ENCODE measurements at places on chromosomes 1 and 21.

- DNase-seq, result no peak
These were observed 369.1 kb downstream of the PTBP2 start for GRCh38 chr1:97090725-97091124.

DNA sequence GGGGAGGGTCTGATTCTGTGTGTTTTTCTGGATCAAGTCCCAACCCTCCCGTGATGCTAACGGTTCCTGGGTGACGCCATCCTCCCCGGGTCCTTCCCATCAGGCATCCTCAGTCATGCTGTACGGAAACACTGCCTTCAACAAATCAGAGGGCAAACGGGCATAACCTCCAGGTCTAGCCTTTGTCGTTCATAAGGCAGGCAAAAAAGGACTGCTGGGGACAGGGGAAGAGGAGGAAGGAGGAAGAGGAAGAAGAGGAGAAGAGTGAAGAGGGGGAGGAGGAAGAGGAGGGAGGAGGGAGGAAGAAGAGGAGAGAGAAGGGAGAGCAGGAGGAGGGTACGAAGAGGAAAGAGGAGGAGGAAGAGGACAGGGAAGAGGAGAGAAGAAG, 84.4 kb downstream of the ITPKB start:
- DNase-seq, result no peak

DNA sequence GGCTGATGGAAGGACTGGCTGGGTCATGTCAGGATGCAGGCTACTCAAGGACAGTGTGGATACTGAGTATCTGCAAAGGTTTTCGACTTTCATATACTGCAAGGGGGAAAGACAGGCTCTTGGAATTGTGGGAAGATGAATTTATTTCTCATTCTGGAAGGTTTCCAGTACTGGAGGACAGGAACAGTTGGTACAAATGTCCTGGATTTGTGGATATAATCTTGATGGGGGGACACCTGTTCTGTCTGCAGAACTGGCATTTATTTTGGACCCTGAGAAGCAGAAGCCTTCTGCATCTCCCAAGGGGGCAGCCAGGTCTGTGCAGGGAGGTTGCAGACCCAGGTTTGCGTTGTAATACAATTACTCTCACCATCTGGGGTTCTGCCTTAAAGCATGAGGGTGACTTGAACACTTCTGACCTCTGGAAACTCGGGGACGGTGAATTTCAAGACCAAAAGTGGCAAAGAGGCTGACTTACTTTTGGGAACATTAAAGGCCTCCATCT, 65.8 kb downstream of the NOS1AP start:
- no peak for DNase-seq

DNA sequence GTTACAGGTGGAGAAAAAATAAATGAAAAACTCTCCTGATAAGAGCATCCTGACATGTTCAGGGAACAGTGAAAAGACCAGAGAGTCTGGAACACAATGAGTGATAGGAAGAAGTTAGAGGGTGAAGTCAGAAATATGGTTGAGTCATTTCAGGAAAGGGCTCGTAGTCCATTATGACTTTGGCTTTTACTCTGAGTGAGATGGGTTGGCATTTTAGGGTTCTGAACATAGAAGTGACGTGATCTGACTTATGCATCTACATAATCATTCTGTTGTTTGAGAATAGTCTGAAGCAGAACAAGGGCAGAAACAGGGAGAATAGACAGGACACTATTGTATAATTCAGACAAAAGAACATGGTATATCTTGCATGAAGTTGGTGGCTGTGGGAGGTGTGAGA, 5.8 kb downstream of the HMCN1 start:
- DNase-seq, result no peak

- DNase-seq, result peak; percentile 71
These were observed 147.2 kb downstream of the CHD1L start for GRCh38 chr1:147389532-147390184.

DNA sequence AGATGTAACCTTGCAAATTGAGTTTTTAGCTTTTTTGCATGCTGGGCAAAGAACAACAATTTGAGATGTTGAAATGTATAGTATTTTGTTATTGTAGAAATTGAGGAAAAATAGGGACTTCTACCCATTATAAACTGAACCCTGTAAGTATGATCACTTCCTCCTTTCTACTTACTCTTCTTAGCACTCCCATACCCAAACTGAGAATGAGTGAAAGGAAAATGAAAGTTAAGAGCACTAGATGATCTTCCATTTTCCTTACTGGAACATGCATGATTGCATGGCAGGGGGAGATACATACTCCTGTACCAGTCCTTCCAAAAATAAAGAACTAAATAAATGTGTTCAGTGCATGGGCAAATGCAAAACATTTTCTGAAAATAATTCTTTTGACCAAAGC, 107.4 kb upstream of the KIAA1614 start:
- DNase-seq, result no peak

DNA sequence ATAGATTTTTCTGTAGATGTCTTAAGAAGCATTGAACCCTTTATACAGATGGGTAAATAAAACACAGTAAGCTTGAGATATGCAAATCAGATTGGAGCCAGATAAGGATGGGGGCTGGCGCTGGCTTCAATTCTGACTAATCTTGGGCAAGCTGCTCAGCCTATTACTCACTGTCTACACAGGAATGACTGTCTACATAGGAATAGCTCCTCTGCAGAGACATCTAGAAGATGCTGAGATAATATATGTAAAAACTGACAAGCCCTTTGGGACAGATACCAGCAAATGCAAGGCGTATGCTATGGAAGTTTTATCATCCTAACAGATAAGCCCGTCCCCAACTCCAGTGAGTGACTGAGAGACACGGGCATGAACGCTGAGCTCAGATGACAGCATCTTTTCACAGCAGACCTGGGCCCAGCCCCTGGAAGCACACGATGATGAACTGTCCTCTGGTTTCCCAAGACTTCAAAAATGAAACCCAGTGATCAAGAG, 1.7 kb downstream of the CLDN14 start:
- no peak for DNase-seq

DNA sequence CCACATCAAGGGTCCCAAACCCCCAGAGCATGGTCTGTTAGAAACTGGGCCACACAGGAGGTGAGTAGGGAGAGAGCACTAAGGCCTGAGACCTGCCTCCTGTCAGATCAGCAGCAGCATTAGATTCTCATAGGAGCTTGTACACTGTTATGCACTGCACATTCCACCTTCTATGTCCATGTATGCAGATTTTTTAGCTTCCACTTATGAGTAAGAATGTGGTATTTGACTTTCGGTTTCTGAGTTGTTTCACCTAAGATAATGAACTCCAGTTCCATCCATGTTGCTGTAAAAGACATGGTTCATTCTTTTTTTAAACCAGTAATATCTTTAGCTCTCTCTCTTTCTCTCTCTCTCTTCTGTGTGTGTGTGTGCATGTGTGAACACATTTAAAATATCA, 663 bp upstream of the GBP6 start:
- peak; percentile 4 for DNase-seq

DNA sequence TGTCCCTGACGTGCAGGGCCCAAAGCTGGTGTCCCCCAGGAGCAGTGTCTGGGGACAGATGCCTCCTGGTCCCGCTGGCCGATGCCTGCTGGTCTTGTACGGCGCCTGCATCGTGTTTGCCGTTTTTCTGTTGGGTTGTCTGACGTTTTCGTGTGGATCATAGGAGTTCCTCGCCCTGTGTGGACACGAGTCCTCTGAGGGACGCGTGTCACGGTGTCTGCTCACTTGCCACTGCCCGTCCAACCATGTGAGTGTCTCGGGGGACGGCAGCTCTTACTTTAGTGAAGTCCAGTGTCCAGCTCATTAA, 7.4 kb downstream of the MIB2 start:
- no peak for DNase-seq

GRCh38 chr1:64282351-64282750, 78.9 kb downstream of the UBE2U start:
- DNase-seq, result peak; percentile 81

DNA sequence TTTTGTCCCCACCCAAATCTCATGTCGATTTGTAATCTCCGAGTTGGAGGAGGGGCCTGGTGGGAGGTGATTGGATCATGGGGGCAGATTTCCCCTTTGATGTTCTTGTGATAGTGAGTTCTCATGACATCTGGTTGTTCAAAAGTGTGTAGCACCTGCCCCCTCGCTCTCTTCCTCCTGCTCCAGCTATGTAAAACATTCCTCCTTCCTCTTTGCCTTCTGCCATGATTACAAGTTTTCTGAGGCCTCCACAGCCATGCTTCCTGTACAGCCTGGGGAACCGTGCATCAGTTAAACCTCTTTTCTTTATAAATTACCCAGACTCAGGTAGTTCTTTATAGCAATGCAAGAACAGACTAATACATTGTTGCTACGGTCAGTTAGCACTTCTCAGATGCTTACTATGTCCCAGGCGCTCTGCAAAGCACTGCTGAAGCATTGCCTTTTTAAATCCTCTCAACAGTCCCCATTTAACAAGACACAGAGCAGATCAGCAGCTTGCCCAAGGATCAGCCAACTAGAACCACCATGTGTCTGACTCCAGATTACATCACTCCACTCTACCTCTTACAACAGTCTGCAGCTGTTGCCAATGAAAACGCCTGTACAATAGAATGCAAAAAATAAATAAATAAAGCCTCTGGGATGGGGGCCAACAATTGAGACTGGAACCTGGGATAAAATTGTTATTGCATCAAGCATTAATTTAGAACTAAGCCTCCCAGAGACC, 52.4 kb upstream of the USP1 start:
- peak; percentile 89 for DNase-seq

- no peak for DNase-seq
These were observed 11.6 kb upstream of the GJA9 start for GRCh38 chr1:38892976-38893375.

- peak; percentile 26 for DNase-seq
These were observed 33.4 kb upstream of the USH2A start for GRCh38 chr1:216456682-216457081.

DNA sequence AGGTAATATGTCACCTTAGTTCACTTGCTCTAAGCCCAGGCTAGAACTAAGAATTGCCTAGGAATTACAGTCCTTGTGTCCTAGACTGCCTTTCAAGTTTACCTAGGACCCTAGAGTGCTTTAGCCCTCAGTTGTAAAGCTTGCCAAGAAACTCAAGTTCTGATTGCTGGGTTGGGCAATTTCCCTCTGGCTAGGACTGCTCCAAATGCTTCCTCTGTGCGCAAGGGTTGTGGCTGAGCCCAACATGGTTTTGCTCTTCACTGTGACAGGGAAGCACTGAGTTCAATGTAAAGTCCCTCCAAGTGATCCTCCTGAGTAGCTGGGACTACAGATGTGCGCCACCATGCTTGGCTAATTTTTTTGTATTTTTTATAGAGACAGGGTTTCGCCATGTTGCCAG, 102.3 kb upstream of the NEK7 start:
- no peak for DNase-seq

GRCh38 chr1:39272027-39272797, 67.7 kb downstream of the MACF1 start:
- peak; percentile 78 for DNase-seq

DNA sequence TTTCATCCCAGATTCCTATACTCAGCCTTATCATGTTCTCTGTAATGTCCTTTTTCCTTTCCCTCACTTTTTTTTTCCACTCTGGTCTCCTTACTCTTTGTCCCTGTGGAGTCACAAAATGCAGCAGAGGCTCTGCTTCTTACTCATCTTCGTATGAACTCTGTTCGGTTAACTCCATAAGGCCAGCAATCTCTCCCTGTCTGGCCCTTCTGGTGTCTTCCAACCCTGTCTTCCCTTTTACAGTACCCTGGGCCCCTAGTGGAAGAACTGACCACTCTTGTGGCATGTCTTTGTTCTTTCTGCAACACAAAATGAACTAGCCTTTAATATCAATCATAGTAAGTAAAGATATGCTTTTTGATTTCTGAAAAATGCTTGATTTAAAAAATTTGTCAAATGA, 7.1 kb downstream of the CD101 start:
- DNase-seq, result no peak

- DNase-seq, result no peak
These were observed 19.7 kb upstream of the CA6 start for GRCh38 chr1:8925960-8926359.

- no peak for DNase-seq
These were observed 55.5 kb downstream of the TRABD2B start for GRCh38 chr1:47941609-47942239.

DNA sequence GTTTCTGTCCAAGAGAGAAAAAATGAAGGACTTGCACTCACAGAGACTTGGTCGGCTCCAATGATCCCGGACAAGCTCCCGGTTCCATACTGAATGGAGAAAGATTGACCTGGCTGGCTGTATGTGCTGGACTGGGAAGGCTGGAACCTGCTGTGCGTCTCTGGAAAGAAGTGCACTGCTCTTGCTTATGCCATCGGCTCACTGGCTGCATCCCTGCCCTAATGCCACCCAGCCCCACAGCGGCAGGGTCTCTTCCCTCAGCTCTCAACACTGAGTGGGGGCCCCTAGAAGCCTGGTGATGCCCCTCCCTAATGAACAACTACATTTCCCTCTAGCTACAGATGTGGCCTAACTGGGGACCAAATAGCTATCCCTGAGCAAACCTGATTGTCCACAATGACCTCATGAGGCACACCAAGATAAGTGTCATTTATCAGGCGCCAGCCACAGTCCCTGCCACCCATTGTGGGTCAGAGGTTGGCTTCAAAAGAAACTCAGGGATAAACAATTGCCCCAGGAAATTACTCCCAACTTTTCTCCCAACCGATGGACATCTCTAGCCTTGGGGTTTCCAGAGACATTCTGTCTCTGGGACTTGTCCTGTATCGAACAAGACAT, 2.6 kb downstream of the CTSE start:
- DNase-seq, result no peak

Data from eye (tissue), 1 donor.